Stimulated activated CD8-positive, alpha-beta memory T cell treated with anti-CD3 and anti-CD28 coated beads, Interleukin-7, amount 100 ng/mL, for 24 hours (primary cell): ENCODE measurements at places on chromosomes 2 and 18.

- no peak for DNase-seq
Observed at GRCh38 chr2:25920336-25920735, 42.0 kb upstream of the ASXL2 start.

DNA sequence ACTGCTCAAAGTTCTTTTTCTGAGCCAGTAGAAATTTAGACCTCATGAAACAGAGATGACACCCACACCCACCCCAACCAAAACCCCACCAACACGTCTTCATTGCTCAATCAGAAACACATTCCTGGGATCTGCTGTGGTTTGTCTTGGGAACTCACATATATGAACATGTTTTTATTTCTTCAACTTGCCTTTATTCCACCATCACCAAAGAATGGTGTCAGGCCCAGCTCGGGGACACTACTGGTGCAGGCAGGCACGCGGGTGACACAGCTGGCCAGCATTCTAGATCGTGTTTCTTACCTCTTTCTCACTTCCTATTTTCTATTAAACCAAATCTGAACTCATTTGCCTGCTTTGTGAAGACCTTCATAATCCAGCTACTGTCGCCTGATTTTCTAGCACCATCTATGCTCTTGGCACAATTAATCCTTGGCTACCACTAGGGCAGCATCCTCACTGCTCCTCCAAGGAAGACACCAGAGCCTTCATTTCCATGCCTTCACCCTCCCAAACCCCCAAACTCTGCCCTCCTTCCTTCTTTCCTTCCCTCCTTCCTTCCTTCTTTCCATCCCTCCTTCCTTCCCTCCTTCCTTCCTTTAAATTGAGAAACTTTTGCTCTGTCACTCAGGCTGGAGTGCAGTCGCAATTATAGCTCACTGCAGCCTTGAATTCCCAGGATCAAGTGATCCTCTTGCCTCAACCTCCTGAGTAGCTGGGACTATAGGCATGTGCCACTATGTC lies 157.1 kb downstream of the BCL2 start:
- DNase-seq, result no peak

- no peak for DNase-seq
Observed at GRCh38 chr2:198347349-198347748, 543.0 kb downstream of the PLCL1 start.

- no peak for DNase-seq
Observed at GRCh38 chr2:105391058-105391627, 7.7 kb downstream of the FHL2 start.

GRCh38 chr18:59455728-59456276 lies 96.7 kb upstream of the LMAN1 start:
- DNase-seq, result no peak

- no peak for DNase-seq
Observed at GRCh38 chr2:237222178-237222577, 136.5 kb downstream of the COPS8 start.

DNA sequence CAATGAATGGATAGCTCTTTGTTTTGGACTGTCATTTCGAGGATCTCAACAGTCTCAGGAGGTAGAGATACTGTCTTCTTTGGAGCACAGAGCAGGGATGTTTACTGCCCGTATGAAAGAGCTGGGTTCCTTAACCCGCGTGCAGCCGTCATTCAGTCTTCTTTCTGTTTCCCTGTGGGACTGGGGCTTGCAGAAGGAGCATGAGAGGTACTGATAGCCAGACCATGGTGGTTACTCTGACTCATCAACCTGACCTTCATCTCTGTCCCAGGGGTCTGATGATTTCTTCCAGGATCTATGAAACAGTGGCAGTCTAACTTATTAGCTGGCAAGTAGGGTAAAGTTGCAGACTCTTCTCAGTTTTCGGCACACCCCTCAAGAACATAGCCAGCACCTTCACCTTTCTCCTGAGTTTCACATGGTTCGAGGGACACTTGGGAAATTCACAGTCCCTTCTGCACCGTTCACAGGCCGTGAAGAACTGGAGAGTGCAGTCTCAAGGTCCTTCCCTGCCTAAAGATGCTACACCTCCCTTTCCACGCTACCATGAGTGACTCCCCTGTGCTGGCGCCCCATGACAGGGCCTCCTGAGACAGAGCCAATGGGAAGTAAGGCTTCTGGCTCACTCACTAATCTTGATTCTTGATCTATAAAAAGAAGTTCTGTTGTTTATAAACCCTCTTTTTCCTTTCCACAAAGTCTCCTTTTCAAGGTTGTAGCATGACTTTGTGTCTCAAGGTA lies 226.2 kb downstream of the MC4R start:
- DNase-seq, result no peak

GRCh38 chr18:76521417-76522121 lies 26.5 kb upstream of the ZNF516 start:
- no peak for DNase-seq

DNA sequence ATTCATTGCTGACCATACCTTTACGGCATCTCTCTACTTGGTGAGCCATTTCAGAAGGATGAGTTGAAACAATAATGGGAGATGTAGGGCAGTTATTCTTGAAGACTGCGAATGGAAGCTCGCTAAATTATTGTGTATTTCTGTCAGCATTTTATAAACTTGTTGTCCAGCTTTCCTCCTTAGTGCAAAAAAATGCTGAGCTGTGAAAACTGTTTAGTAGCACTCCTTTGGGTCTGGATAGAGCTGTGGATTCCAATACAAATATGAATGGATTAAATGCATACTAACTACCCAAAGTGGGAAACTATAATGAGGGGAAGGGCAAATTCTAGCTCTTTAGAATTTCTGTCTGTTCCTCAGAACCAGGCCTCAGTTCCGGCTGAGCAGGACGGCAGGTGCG lies 461.6 kb downstream of the TXNL1 start:
- DNase-seq, result no peak

GRCh38 chr18:70190529-70190928 lies 15.0 kb downstream of the RTTN start:
- DNase-seq, result no peak

DNA sequence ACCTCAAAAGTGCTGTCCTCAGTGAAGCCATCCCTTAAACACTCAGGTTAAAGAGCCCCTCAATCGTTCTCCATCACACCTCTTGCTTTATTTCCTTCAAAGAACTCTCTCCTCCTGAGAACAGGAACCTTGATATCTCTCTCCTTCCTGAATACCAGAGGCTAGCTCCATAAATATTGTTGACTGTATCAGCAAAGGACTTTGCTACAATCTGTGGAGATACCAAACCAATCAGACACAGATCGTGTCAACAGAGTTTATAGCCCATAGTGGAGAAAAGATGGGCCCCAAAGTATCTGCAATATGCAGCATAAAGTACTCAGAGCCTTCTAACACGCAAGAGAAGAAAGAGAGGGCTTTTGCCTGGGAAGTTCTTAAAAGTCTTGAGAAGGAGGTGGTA lies 36.4 kb downstream of the PLEKHM3 start:
- DNase-seq, result no peak

DNA sequence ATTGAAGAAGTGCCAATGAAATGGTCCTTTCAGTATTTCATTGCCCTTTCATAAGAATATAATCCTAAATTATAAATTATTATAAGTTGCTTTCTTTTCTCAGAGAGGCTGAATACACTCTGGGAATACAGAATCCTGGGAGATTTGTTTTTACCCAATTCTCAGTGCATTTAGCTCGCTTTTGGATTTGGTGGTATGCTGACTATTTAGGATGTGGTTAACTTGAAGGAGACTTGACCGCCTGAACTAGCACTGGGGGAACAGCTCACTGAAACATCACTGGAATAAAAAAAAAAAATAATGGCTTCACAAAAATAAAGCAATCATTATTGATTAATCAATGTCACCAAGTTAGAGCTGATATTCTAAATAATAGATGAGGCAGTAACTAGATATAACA lies 10.2 kb downstream of the TNFAIP6 start:
- no peak for DNase-seq

GRCh38 chr2:224594840-224595239 lies 9.7 kb upstream of the CUL3 start:
- no peak for DNase-seq

GRCh38 chr2:1600191-1601066 lies 143.9 kb downstream of the PXDN start:
- DNase-seq, result no peak

DNA sequence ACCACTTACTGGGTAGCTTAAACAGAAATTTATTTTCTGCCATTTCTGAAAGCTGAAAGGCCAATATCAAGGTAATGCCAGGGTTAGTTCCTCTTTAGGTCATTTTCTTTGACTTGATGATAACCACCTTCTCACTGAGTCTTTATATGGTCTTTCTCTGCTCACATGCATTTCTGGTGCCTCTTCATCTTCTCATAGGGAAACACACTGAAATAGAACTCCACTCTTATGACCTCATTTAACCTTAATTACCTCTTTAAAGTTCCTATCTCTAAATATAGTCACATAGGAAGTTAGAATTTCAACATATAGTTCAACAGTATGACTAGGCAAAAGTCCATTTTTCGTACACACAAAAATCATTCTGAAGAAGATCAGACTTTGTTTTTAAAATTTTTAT lies 616.8 kb upstream of the VRK2 start:
- DNase-seq, result no peak
